ENCODE measurements at places on chromosomes 1 and 21.

GRCh38 chr1:106290805-106291501, 765.5 kb upstream of the PRMT6 start:
- no peak for DNase-seq

DNA sequence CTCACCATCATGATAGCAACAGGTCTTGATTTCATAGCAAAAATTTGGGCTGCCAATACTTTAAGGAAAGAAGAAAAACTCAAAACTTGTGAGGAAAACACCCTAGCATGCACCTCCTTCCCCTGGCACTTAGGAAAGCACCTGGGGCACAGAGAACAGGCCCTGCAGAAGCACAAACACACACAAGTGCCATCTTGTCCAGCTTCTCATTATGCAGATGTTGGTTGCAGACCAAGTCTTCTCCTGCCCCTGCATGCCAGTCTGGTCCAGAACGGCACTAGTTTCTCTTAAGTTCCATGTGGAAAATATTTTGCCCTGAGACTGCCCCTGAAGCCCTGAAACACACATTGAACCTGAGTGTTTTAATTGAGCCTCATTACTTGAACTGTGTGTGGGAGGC, 6.3 kb upstream of the ETV3 start:
- DNase-seq, result no peak

- DNase-seq, result no peak
These were observed 105.3 kb upstream of the OLIG2 start for GRCh38 chr21:32920474-32920873.

- no peak for DNase-seq
These were observed 36.0 kb downstream of the SEC16B start for GRCh38 chr1:177933881-177934280.

GRCh38 chr1:198275597-198275996, 118.8 kb downstream of the NEK7 start:
- no peak for DNase-seq

GRCh38 chr1:211384524-211384923, 57.9 kb downstream of the TRAF5 start:
- DNase-seq, result no peak

DNA sequence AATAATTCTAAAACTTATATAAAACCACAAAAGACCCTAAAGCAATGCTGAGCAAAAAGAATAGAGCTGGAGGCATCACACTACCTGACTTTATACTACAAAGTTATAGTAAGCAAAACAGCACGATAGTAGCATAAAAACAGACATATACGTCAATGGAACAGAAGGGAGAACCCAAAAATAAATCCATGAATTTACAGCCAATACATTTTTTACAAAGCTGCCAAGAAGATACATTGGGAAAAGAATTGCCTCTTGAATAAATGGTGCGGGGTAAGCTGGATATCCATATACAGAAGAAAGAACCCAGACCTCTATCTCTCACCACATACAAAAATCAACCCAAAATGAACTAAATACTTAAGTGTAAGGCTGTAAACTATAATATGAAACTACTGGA, 51.3 kb upstream of the KRTAP11-1 start:
- no peak for DNase-seq

GRCh38 chr1:77387553-77387952, 105.7 kb downstream of the AK5 start:
- DNase-seq, result no peak
